ENCODE measurements at places on chromosomes 16 and 17. TPM values are rescaled to one million over a fixed set of nuclear protein-coding genes. Genes with fewer than 3 reads are reported as not detected.

Gene TBC1D26
- total RNA-seq: not detected

GRCh38 chr17:77580531-77581270 lies 377.8 kb upstream of the TNRC6C start:
- DNase-seq: no peak

- DNase-seq: no peak
These were observed 14.2 kb upstream of the CRK start for GRCh38 chr17:1470071-1470754.

- no peak for DNase-seq
These were observed 5.7 kb upstream of the MILR1 start for GRCh38 chr17:64443086-64443760.

DNA sequence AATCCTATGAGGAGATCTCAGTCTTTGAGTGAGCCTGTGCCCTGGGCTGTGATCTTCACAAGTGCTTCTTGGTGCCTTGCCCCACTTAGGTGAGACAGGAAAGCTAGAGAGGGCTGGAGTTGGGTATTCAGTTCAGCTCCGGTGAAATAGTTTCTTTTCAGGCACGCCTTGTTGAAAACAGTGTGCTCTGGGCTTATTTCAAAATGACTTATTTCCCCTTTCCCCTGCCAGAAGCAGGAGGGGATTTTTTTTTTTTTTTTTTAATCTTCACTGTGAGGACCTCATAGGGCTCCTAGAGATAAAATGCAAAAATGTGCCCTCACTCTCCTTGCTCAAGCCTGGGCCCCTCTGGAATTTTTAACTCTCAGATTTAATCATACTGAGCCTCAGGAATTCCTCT lies 27.2 kb downstream of the MOSMO start:
- no peak for DNase-seq
